Stimulated activated CD4-positive, alpha-beta T cell treated with anti-CD3 and anti-CD28 coated beads, Interleukin-4, amount 100 ng/mL, for 1 hour (primary cell): ENCODE measurements at places on chromosomes 11 and 22.

DNA sequence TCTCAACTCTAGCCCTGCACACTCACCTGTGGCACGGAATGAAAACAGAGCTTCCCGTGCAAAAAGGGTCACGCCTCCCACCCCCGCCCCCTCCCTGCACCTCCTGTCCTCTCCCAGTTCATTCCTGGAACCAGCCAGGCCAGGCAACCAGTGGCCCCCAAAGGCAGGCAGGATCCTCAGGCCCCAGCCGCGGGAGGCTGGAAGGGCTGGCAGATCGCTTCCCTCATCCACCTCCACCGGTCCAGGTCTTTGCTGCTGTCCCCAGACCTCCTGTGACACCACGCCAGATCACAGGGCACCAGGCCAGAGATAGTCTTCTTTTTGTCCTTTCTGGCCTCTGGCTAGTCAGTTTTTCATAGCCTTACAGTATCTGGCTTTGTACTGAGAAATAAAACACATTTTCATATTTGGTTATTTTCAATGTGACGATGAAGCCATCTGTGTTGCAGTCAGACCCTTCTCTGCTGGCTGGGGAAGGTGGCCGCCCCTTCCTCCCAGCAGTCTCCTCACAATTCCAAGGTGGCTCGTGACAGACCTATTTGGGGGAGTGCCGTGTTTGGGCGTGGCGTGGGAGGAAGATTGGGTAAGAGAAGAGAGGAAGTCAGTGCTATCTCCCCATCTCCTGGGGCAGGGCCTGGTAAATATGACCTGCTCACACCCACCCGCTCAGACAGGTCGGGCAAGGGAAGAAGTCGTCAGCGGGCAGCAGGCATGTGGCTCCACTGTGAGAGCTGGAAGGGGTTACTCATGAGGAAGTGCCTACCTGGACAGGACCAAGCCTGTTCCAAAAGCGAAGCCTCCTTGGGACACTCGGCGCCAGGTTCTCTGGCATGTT is 9.1 kb downstream of the SSH3 start:
- DNase-seq, result peak; percentile 43

DNA sequence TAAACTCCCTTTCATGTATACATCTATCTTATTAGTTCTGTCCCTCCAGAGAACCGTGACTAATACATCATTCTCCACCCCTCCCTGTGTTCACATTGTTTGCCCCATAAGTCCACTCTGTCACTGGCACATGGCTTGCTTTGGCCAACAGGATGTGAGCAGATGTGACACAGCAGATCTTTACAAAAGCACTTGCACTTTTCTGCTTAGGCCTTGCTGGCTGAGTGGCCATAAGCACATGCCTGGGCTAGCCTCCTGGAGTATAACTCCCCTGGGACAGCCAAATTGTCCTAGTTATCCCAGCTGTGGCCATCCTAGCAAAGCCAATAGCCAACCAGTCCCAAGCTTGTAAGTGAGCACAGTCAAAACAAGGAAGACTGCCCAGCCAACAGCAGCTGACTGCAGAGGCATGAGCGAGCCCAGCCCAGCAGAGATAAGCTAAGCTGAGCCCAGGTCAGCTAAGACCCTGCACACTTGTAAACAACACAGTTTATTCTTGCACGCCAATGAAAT is 9.7 kb upstream of the RCN1 start:
- no peak for DNase-seq

DNA sequence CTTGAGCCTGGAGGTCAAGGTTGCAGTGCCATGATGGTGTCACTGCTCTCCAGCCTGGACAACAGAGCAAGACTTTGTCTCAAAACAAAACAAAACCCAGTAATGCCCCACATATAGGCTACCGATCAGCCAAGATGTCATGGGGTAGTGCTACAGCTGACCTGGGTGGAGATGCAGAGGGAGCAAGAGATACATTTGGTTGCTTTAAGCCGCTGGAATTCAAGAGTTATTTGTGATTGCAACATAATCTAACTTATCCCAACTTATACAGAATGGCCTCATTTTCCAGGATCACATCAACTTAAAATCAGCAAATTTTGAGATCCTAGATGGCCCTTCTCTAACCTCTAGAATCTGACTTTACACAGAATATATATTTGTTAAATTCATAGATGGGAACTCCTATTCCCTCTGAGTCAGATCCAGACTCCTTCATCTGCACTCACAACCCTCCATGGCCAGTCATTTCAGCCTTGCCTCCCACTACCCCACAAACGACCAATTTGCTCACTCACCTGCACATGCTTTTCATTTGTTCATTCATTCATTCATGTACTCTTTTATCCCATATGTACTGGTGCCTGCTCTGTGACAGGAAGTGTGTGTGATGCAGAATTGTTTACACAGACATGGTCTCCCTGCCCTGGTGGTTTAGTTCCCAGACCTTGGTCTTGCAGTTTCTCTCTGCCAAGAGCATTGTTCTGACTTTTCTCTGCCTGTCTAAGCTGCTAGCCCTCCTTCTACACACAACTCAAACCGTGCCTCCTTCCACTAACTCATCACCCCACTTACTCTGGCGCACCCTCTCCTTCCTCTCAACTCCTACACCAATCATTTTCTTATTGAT is 24.1 kb upstream of the APLNR start:
- no peak for DNase-seq

DNA sequence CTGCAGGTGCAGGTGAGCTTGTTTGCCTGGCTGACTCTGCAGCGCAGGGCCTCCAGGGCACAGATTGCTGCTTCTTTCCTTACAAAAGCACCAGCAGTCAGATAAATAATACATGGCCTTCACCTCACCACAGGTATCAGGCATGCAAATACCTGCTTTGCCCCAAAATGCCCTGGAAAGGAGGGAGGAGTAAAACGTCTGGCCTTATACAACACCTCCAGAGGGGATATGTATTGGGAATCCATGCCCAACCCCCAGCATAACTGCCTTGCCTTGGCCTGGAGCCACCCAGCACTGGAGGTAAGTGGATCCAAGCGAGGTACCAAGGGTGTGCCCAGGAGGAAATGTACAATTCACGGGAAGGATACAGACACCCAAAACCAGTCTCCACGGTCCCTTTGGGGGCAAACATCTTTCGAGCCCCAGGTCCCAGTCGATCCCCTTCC is 860 bp downstream of the TMEM184B start:
- no peak for DNase-seq

GRCh38 chr11:112281726-112282125 is 21.1 kb upstream of the PLET1 start:
- DNase-seq, result no peak

GRCh38 chr11:35944503-35945136 is 758 bp downstream of the LDLRAD3 start:
- no peak for DNase-seq

DNA sequence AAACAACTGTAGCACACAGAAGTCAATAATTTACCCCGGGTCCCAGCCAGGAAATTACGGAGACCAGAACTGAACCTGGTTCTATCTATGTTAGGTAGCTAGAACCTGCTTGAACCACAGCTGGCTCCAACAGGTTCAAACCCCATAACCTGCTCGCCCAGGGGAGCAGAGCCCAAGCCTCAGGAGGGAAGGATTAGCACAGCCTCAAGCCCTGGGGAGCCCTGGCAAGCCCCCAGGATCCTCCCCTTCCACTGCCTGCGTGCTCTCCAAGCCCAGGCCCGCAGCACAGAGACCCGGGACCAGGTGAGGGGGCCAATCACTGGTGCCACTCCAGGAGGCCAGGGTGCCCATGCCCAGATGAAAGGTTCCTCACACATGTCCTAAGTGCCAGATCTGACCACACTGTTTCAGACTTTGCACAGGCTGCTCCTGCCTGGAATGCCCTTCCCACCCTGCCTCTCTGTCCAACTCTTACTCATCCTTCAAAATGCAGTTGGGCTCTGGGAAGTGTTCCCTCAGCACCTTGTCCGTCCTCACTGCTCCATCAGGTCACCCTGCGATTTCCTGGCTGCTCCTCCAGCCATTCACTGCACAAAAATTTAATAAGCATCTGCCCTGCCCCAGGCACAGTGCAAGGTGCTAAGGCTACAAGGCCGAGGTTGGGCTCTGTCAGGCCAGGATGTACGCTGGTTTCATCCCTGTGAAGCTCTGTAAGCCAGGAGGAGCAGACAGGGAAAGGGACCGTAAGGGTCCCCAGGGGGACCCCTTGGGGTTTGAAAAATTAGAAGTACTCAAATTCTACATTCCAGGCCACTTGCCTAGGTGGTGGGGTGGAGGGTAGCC is 32.2 kb downstream of the ARRB1 start:
- DNase-seq, result no peak

DNA sequence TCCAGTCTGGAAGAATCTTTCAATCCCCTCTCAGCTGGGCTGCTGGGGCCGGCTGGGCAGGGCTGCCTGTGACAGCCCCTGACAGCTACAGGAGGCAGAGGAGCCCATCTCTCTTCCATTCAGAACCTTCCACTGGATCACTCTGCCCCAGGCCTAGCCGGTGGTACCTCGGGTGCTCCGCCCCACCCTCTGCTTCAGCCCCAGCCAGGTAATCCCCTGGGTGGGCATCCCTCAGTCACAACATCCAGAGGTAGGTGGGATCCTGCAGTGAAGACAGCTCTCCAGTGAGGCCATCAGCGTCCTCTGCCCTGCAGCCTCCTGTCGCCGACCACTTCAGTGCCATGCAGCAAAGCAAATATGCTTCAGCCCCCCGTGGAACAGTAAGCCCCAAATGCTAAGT is 223.7 kb downstream of the DSCAML1 start:
- DNase-seq, result no peak

- no peak for DNase-seq
Observed at GRCh38 chr11:95076416-95076815, 9.7 kb downstream of the SRSF8 start.

DNA sequence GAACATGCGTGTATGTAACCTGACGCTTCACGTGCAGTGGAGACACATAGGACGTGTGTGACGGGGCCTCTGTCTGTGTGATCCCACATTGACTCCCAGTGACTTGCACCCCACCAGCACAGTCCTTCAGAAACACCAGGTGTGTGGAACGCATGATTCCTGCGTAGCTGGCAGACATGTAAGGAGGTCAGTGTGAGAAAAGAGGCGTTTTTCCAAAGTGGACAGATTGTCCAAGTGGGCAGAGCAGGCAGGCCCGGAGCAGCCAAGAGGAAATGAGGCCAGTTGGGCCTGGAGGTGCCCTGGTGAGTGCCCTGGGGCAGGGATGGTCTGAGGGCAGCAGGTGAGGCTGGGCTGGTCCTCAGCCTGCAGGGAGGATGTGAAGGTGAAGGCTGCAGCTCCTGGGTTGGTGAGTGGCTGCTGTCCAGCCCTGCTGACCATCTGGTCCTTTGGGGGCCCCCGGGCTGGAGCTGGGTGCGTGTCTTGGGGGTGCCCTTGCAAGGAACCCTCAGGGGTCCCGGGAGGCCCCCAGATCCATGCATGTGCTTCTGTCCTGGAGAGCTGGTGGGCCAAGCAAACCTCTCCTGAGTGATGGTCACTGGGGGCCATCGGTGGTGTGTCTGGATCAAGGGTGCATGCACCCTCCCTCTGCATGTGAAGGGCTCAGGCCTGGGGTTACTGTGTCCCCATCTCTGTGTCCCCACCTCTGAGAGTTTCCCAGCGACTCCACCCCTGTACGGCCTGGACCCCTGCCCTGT is 26.6 kb downstream of the SHANK3 start:
- no peak for DNase-seq

DNA sequence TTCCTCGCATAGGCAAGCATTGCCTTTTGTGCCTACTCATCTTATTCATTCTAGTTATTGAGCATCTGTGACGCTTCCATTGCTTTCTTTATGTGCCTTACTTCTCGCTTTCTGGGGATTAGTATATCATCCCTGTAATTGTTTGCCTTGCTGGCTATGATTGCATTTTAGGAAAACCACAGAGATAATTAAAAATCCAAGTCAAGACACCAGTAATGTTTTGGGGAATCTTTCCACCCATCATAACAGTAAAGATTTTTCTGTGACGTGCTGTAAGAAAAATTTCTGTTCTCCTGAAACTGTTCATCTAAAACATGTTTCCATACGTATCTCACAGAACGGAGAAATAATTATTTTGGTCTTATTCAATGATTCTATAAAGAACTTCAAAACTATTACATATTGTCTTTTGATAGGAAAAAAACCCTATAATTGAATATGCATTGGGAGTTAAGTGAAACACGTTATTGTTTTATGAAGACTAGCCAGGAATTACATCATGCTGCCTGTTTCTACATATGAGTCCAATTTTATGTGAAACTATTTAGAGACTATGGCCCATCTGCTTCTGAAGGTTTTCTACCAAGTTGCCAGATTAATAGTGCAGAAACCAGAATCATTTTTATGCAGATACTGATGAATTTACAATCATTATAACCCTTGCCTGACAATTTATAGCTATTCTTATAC is 133.7 kb upstream of the FIBIN start:
- no peak for DNase-seq

DNA sequence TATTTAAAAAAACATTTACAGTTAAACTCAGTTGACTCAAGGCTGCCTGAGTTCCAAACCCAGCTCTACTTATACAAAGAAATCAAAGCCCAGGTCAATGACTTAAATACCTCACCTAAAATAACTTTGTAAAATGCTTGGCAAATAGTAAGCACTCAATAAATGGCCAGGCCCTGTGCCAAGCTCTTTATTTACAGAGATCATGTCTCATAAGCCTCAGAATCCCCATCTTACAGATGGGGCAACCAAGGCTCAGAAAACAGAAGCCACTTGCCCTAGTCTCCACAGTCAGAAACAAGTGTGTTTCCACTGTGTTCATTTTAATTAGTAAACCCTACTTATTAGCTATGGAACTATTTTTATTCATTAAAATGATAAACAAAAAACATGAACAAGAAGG is 30.5 kb upstream of the TTC28 start:
- no peak for DNase-seq

DNA sequence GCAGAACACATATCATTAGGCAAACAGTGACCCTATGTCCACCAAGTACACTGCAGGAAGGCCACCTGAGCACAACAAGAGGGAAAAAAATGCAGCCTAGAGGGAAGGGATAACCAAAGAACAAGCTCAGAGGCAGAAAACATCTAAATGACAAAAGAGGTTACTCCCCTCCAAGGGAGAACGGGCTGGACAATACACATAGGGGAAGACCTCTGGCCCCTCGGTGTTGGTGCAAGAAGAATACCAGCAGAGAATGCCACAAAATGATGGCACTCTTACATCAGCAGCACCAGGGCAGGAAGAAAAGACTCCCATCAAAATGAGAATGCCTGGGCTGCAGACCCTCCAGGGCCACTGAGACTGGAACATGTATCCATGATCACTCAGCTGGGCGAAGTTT is 66.6 kb upstream of the OPCML start:
- DNase-seq, result no peak

- DNase-seq, result no peak
Observed at GRCh38 chr11:103110391-103110790, 1.2 kb downstream of the DYNC2H1 start.

- DNase-seq, result no peak
Observed at GRCh38 chr11:7414973-7415817, 70.1 kb upstream of the OLFML1 start.

- no peak for DNase-seq
Observed at GRCh38 chr11:2263071-2263565, 7.3 kb downstream of the ASCL2 start.

GRCh38 chr11:57397394-57397990 is 7.0 kb upstream of the PRG2 start:
- DNase-seq, result no peak

GRCh38 chr11:1772270-1773130 is 8.8 kb upstream of the CTSD start:
- DNase-seq, result peak; percentile 64
